ENCODE measurements at places on chromosomes 13 and 19.
A peak's percentile ranks its signal among the peaks of the same experiment; 100 is the strongest.

DNA sequence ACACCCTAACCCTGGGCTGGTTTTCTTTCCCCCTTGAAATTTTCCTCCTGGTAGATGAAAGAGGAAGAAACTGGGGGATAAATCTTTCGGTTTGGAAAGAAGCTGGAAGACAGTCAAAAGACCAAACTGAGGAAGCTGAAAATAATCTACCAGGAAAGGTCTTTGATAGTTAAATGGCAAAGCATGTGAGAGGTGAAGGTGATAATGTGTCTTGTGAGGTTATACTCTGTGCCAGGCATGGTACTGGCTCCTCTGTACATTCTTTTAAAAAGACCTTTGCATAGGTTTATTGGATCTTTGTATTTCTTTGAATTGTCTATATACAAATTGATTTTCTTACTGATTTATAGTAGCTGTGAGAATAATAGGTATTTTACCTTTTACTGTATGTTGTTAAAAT is 98.6 kb downstream of the FREM2 start:
- DNase-seq = no peak

DNA sequence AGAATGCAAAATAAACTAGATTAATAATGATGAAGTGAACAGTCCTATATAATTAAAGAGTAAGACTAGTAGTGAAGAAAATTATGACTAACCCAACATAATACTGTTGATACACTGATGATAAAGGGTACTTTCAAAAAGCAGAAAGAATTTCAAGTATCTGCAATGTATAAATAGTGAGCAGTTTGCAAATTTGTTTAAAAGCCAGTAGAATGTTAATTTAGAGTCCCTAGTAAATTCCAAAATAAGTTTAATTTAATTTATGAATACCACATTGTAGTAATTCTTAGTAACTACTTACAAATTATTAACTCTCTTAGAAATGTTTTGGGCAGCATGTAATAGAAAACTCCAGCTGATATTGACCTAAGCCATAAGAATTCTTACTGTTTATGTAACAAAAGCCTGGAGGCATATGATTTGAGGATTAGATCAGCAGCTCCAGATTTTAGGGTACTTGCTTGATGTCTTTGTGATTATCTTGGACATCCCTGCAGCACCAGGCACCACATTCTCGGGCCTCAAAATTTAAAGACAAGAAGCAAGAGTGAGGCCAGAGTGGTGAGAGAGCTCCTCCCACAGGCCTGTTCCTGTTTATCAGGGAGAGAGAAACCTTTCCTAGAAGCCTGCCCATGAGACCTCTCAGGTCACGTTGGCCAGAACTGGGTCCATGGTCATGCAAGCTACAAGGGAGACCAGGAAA is 67.6 kb upstream of the TDRD3 start:
- peak; percentile 73 for DNase-seq

DNA sequence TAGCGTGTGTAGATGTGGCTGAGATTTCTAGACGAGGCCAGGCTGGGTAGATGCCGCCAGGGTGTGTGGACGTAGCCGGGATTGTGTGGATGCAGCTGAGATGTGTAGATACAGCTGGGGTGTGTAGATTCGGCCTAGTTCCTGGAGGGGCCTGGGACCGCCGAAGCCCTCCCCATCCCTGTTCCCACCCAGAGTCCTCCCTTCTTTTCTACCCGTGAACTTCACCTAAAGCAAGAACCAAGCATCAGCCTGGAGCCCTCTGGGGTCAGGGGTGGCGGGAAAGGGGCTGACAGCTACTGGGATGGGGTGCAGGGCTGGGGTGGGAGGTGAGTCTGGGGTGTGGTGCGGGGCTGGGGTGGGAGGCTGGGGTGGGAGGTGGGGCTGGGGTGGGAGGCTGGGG is 768 bp downstream of the TMPRSS9 start:
- no peak for DNase-seq

- DNase-seq = no peak
Observed at GRCh38 chr19:13796301-13797057, 1.2 kb downstream of the ZSWIM4 start.

GRCh38 chr19:30722186-30722585 is 350.0 kb downstream of the ZNF536 start:
- no peak for DNase-seq

- DNase-seq = no peak
Observed at GRCh38 chr19:17323964-17324332, 10.7 kb downstream of the ANO8 start.

DNA sequence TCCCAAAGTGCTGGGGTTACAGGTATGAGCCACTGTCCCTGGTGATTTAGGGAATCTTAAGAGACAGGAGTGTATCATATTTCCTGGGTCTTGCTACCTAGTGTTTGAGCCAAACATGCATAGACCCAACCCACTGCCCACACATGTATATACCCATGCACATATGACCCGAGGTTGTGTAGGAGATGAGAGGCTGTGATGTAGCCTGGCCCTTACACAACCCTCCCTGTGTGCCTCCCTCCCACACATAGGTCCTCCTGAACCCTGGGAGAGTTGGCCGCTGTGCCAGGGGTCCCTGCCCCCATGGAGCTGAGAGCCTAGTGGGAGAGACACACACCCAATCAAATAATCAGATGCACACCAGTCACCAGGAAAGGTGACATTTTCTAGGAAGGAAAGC is 365.9 kb downstream of the ZNF536 start:
- no peak for DNase-seq

GRCh38 chr13:98738213-98738612 is 14.3 kb downstream of the SLC15A1 start:
- no peak for DNase-seq

- no peak for DNase-seq
Observed at GRCh38 chr19:51681286-51681941, 11.7 kb upstream of the SPACA6 start.

DNA sequence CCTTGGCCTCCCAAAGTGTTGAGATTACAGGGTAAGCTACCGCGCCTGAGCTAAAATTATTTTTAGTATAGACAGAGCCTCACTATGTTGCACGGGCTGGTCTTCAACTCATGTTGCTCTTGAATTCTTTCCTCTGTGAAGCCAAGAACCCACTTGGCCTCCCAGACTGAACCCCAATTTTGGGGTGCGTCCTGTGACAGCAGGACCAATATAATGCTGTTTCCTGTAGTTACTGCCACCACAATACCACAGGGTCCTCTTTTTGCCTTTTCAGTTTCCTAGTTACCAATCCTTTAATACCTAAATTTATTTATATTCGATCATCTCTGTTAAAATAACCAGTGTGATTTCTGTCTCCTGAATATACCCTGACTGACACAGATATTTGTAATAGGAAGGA is 32.9 kb downstream of the TSKS start:
- DNase-seq = no peak

DNA sequence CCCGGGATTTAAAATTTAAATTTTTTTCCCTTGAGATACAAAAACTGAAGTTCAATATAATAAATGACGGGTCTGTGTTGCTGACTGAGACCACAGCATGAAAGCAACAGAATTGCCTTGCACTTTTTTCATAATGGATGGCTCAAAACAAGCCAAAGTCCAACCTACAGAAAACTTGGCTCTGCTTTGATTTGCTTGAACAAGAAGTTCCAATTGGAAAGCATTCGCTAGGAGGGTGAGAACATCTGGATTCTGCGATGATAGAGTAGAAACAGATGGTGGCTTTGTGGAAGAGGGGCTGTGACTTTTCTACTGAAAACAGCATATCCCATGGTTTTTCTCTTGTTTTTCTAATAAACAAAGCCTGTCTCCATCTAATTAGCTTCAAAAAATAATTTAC is 46.4 kb downstream of the THSD1 start:
- DNase-seq = no peak

GRCh38 chr19:780935-781334 is 16.3 kb upstream of the PTBP1 start:
- no peak for DNase-seq

- DNase-seq = peak; percentile 53
Observed at GRCh38 chr13:108272333-108272732, 2.8 kb downstream of the TNFSF13B start.

DNA sequence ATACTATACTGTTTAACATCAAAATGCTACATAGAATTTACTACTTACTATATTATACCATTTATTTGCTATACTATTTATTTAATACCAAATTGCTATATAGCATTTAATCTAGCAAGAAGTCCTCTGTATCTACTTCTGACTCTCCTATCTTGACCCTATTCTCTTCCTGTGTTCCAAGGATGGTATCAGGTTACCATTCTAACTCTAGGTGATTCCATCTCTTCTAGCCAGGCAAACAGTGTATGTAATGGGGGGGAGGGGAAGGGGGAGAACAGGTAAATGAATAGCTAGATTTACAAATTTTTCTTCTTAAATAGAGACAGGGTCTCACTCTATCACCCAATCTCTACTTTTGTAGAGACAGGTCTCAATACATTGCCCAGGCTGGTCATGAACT is 200.3 kb downstream of the DIAPH3 start:
- no peak for DNase-seq

DNA sequence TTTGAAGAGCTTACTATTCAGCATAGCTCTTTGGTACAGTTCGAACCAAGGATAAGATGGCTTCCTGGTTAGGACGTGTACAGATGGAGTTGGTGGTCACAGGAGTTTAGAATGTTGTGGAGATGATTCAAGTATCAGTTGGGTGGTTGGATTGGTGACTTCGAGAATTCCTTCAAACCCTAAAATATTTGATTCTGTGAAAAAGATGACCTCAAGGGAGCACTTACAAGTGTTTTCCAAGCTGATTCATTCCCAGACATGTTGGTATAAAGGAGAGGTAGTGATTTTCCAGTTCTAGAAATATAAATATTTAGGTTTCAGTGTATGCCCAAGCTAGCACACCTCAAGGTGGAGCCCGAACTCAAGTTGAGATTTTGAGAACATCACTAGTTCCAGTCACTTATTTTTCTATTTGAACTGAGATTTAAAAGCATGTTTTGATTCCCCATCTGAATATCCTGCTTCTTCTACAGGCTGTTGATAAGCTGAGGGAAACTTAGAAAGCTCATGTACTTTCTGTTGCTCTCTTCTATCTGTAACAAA is 306.1 kb downstream of the DCT start:
- DNase-seq = no peak

DNA sequence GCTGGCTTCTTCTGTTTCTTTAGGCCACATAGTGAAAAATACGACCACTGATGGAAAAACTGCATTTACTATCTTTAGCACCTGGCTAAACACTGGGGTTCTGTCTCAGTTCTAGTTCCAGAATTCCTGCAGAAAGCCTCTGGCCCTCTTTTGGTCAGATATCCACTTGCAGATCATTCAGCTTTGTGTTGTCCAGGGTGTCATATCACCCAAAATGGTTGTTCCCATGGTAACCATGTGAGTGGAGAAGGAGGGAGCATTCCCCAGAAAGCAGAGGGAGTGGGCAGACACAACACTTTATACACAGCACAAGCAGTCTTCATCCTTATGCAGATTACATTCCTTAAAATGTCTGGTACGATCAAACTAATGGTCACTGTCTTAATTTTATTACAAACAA is 73.5 kb downstream of the CAB39L start:
- DNase-seq = no peak

DNA sequence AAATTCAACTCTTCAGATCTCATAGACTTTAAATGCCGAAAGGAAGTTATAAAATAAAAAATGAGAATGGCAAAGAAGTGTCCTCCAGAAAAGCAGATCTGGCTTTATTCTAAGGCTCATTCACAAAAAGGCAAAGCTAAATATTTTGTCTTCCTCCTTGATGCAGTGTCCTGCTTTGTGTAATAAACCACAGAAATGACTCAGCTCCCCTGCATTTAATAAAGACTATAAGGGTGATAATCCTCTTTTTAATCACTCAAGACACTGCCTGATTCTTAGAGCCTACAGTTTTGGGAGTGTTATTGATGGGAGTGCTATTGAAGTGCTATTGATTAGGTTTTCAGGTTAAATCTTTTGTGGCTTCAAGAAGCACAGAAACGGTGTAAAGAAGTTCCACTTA is 482.0 kb downstream of the PCDH20 start:
- DNase-seq = peak; percentile 37

DNA sequence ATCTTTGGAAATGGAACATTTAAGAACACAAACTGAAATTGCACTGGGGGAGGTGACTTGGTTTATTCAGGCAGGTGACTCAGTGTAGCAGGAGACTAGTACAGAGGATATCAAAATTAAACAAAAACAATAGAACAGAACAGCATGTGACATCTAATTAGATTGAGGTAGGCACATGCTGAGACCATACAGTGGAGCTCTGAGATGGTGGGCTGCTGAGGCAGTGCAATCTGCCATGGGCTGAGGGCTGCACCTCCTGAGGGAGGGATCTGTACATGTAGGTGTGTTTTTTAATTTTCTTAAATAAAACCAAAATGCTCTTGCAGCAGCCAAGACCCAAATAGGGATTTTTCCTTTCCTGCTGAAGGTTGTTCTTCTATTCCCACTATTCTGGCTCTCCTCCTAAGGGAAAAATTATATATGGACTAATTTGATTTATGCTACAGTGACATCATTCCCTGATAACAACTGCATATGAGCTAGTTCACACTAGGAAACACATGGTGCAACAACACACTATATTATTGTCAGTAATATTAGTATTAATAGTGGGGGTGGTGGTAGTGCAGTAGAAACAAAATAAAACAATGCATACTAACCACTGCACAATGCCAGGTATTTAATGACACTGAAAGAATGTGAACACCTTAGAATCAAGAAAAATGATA is 48.0 kb downstream of the LNX2 start:
- DNase-seq = no peak

DNA sequence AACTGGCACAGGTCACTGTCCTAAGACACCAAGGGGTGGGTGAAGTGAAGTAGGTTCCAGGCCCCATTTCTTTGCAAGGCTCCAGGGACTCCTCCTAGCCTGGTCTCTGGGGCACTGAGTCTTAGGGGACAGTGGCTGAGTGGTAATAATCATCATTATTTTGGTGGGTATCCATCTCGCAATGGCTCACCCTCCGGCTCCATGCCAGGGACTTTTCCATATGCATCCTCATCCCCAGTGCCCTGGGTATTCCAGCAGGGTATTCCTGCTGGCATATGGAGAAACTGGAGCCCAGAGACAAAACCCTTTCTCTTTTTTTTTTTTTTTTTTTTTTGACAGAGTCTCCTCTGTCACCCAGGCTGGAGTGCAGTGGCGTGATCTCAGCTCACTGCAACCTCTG is 2.5 kb downstream of the PDE4A start:
- no peak for DNase-seq

DNA sequence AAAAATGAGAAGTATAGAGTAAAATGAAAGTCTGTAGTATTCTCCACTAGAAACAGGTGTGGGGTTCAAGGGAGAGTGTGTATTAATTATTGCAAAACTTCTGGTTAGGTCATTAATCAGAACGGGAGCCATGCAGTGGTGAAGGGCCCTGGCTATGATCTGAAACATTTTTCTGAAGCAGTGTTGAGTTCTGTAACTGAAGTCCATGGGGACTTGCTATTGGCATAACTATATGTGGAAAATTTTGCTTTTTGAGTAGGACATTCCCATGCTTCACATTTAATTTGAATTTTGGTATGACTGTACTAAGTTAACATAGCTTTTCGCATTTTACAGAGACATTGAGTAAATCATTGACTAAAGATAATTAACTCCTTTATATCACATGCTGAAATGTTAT is 67.5 kb downstream of the LRCH1 start:
- no peak for DNase-seq
